Left renal pelvis (tissue), 4 donors: ENCODE measurements at places on chromosomes 2 and 18.
A peak's percentile ranks its signal among the peaks of the same experiment; 100 is the strongest.

- no peak for DNase-seq
Observed at GRCh38 chr18:47461406-47461948, 210.0 kb upstream of the SKOR2 start.

GRCh38 chr18:53664575-53664974 lies 559.9 kb downstream of the MBD2 start:
- no peak for DNase-seq

GRCh38 chr2:215140166-215140707 lies 1.8 kb upstream of the ABCA12 start:
- no peak for DNase-seq

- DNase-seq = no peak
Observed at GRCh38 chr2:121202541-121203310, 82.3 kb downstream of the TFCP2L1 start.

GRCh38 chr2:8796878-8797550 lies 40.4 kb downstream of the KIDINS220 start:
- no peak for DNase-seq

- DNase-seq = no peak
Observed at GRCh38 chr2:198465970-198466369, 661.6 kb downstream of the PLCL1 start.

- DNase-seq = no peak
Observed at GRCh38 chr18:39205565-39206195, 1640.1 kb upstream of the CELF4 start.

DNA sequence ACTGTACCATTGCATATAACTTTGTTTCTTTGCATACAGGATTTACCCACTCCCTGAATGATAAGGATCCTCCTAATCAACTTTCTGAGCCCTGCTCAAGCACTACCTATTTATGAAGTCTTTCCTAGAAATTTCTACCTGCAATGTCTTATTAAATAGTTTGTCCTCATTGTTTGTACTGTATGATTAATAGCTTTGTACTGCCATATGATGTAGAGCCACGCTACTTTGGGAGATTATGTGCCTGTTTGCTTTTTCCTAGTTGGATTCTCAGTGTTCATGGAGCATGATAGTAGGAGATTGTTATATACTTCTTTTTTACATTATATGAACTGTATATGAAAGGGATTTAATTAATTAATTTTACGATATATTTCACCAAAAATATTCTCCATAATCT lies 327.1 kb upstream of the GALNT5 start:
- no peak for DNase-seq

DNA sequence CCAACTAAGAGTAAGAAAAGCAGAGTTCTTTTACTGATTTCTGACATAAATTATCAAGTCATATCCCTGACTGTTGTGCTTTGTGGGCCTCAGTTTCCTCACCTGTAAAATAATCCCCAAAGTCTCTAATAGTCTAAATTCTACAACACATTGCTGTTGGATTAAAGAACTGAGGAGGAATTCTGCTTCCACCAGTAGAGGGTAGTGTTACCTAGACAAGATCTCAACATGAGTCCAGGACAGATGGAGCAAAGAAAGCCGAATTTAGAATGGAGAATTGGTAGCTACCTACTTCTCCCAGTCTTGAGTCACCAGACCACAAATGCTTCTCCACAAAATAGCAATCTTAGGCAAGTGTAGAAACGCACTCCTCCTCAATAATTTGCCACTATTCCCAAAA lies 462.5 kb upstream of the FSHR start:
- no peak for DNase-seq

DNA sequence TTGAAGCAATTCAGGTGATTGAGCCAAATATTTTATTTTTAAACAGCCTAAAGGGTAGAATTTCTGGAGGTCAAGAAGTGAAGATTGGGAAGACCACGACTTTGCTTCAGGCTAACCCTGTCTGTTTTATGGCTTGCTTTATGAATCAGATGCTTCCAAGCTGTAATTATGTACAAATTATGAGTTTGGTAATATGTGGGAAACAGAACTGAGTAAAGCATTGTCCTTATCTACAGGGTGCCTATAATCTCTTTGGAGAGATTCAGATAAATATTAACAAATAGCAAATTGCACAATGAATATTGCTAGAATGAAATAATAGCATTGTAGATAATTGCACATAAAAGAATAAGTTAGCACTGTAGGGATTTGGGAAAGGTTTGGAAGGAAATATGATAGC lies 539.4 kb upstream of the CDH2 start:
- no peak for DNase-seq

- no peak for DNase-seq
Observed at GRCh38 chr2:11480406-11480805, 14.4 kb upstream of the E2F6 start.

DNA sequence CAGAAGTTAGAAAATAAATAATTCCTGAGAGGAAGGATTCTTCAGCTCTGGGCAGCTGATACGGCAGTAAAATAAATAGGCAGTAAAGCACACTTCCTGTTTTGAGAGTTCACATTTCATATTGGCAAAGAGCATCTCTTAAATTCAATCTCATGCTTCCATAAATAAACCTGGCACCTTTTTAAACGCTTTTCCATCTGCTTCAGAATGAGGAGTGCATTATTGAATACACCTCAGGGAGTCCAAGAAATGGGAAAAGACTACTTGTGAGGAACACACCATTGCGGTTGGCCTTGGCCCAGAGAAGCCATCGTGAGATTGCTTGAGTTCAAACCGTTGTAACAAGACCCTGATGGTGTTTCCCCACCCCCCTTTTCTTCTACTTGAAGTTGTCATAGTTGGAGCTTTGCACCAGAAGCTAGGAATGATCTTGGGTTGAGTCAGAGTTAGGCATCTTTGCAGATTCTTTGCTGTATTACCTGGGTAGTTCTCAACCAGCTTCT lies 123.9 kb downstream of the RDH14 start:
- DNase-seq = no peak

DNA sequence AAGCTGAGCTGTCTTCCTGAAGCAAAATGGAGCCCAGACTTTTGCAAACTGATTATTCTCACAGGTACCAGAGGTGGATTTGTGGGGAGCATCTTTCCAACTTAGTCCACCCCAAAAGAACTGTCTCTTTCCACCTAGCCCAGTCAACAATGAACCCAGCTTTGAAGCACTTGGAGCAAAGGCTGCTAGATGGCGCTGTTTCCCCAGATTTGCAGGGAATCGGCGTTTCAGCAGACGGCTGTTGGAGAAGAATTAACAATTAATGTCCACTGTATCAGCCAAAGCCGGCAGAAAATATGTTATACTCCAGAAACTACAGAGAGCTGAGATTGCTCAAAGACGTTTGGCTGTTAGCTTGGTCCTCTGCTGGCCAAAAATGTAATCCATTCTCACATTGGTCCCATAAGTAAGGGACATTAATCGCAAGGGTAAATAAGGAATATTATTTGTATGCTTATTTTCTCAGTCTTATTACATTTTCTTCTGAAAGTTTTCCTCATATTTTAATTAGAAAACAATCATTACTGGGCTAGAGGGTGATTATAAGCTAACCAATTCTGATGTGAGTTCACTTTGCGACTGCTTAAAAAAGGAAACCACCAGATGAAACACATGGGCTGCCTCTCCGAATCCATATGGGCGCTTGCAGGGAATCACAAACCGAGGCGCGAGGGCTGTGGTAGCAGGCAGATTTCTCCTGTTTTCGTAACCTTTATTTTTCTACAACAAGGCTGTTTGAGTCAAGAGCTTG lies 423.8 kb upstream of the MEX3C start:
- peak; percentile 67 for DNase-seq

- no peak for DNase-seq
Observed at GRCh38 chr2:14884651-14885050, 252.1 kb downstream of the LRATD1 start.

DNA sequence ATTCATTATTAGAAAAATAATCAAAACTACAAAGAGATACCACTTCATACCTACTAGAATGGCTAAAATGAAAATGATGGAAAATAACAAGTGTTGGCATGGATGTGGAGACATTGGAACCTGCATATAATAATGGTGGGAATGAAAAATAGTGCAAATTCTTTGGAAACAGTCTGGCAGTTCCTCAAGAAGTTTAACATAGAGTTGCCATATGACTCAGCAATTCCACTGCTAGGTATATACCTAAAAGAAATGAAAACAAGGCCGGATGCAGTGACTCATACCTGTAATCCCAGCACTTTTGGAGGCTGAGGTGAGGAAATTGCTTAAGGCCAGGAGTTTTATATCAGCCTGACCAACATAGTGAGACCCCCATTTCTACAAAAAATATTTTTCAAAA lies 41.6 kb upstream of the ACYP2 start:
- DNase-seq = no peak

DNA sequence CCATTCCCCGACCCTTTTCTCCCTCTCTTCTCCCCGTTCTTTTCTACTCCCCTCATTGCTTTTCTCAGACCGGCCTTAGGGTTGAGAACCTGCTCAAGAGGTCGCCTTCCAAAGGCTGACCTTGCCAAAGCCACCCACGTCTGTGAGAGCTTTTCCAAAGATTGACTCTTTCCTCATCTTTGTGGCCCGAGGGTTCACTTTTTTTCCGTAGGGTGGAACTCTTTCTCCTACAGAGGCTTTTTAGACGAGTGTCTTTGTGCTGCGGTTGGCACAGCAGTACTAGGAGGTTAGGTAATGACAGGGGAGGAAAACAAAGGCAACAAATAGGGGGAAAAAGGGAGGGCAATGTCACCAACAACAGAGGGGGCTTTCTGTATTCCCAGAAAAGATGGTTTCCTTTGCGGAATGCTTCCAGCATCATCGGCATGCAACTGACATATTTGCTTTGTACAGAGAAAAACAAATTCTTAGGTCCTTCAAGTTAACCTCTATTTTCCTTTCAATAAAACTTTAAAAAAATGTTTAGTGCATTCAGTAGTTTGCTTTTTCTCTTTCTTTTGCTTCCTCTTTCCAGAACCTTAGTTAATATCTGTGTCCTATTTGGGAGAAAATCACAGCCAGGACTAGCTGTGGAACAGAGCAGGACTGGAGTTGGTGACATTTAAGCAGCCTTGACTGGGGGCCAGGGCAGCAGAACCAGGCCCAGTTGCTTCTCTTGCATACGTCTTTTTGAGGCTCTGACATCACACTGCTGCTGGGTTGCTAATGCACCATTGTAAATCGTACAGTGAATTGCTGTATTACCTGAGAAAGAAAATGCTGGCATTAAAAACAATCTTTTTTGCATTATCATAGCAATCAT lies 188.1 kb upstream of the FANCL start:
- DNase-seq = peak; percentile 8

GRCh38 chr2:77552956-77553355 lies 30.8 kb upstream of the LRRTM4 start:
- peak; percentile 52 for DNase-seq

DNA sequence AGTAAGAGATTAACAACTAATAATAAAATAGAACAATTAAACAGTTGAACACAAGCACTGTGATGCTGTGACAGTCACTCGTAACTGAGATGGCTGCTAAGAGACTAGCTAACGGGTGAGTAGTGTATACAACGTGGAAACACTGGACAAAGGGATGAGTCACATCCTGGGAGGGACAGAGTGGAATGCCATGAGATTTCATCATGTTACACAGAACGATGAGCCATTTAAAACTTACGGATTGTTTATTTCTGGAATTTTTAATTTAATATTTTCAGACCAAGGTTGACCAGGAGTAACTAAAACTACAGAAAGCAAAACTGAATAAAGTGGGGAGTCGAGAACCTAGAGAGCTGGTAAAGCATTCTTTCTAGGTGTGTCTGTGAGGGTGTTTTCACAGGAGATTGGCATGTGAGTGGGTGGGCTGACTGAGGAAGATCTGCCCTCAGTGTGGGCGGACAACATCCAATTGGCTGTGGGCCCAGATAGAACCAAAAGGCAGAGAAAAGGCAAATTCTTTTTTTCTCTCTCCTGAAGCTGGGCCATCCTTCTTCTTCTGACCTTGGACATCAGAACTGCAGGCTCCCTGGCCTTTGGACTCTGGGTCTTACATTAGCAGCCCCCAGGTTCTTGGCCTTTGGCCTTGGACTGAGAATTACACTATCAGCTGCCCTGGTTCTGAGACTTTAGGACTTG lies 14.6 kb downstream of the TMSB10 start:
- no peak for DNase-seq

DNA sequence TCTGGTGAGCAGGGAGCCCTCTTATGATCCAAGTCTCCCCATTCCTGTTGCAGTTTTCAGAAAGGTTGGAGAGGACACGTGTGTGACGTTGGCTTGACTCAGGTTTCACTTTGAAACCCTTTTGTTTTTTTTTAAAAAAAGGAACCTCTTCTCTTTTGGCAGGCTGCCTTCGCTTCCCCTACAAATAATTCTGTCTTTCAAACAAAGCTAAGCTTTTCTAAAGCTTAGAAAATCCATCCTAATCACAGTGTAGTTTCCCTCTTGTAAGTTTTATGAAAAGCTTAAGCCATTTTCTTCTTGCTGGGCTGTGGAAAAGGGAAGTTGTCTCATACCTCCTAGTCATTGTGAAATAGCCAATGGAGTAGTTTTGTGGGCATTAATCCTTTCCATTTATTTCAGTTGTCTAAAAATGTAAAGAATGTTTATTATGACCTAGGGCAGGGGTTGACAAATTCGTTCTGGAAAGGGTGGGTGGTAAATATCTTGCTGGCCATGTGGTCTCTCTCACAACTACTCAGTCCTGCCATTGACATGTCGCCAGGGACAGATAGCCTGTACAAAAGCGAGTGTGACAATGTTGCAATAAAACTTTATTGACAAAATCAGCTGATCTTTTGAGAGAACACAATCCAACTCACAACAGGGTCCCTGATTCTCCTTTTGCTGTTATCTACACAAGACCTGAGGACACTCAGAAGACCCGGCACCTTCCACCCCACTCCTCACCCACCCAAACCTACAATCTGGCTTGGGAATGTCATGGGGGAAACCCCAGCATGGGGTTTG lies 878.8 kb downstream of the RNF144A start:
- DNase-seq = no peak

DNA sequence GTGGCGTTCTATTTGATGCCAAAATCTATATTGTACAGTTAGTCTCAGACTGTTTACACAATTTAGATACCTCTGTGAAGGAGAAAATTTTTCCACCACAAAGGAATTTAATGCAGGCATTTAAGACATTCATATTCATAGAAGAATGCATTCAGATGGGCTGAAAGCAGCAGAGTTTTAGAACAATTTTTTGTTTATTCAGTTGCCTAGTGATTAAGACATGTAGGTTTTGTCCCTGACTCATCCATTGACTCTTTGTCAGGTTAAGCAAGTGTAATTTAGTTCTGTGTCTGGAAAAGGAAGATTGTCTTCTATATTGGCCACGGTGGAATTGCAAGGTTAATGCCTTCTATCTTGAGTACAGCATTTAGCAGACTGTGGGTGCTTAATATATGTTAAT lies 515.0 kb downstream of the PARD3B start:
- no peak for DNase-seq

DNA sequence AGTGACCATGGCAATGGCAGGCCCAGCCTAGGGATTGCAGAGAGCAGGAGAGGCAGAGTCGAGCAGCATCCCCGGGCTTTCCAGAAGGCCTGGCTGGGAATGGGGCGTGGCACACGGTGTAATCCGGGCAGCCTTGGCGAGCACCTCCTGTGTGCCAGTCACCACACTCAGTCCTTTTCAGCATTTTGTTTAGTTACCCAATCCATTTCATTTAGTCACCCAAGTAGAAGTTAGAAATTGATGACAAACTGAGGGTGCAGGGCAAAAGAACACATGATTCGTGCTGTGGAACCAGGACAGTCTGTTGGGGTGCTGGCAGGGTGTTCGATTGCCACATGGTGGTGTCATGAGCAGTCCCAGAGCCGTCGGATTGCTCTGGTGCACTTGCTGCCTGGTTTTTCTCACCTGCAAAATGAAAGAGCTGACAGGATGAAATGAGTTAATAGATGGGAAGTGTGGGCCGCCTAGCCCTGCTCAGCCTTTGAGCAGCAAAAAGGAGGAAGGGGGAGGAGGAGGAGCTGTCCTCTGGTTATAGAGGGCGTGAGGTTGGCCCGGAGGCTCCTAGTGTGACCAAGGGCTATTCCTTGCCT lies 299.4 kb downstream of the AGAP1 start:
- no peak for DNase-seq
